Stimulated activated CD4-positive, alpha-beta T cell treated with anti-CD3 and anti-CD28 coated beads, Interleukin-1b, Interleukin-23, amount 100 ng/mL, for 24 hours (primary cell): ENCODE measurements at places on chromosomes 11 and 22.

GRCh38 chr11:103792981-103793468 is 243.4 kb upstream of the DDI1 start:
- DNase-seq, result no peak

- no peak for DNase-seq
Measured at GRCh38 chr11:28447226-28447625, 339.0 kb downstream of the METTL15 start.

- no peak for DNase-seq
Measured at GRCh38 chr22:40720538-40721256, 41.4 kb downstream of the MCHR1 start.

DNA sequence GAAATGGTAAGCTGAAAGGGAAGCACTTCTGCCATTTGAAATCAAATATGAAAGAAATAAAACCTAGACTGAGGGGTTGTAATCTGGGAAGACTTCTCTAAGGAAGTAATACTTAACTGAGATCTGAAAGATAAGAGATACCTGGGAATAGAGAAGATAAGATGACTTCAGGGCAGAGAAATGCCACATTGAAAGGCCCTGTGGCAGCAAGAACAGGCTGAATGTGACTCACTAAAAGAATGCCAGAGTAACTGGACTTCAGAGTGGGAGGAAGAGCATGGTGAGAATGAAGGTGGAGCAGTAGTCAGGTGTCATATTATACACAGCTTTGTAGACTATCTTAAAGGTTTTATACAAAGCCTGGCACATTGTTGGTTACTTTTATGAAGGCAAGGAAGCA is 17.6 kb downstream of the CALCA start:
- DNase-seq, result no peak

DNA sequence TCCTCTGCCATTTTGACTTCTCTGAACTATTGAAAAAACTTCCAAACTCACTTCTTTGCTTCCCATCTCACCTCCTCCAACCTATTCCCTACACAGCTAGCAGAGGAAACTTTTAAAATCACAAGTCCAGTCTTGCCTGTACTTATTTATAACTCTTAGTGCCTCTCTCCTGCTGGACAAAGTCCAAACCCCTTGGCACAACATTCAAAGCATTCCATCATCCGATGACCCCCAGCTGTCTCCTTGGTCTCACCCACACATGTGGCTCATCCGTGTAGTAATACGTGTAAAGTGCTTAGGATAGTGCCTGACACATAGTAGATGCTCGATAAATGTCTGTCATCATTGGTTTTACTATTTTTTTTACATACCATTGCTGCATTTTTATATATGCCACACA is 101.4 kb downstream of the PARVA start:
- no peak for DNase-seq

- DNase-seq, result no peak
Measured at GRCh38 chr11:15507592-15507991, 392.9 kb downstream of the INSC start.

GRCh38 chr22:49368976-49369725 is 458.5 kb downstream of the BRD1 start:
- no peak for DNase-seq
